NCI-H2081 (cell line): ENCODE measurements at places on chromosomes 5 and 9.

DNA sequence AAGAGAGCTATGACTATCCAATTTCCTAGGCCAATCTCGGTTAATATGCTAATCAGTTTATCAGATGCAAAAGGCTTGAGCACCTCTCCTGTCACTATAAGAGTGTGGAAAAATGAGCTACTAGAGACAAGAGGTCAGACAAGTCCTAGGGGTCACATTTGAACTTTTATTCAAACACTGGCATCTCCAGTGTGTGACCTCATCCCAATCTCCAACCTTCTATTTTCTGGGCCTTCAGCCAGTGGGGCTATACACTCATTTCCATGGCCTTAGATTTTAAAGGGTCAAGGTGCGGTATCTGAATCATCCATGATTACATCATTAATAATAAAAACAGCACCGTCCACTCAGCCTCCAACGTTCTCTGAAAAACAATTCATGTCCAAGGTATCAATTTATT, 139.6 kb upstream of the LRRTM2 start:
- DNase-seq = no peak

GRCh38 chr5:92401-93220, 643 bp downstream of the PLEKHG4B start:
- DNase-seq = peak; percentile 28

- DNase-seq = no peak
Measured at GRCh38 chr5:42924226-42924625, 112.5 kb upstream of the SELENOP start.

DNA sequence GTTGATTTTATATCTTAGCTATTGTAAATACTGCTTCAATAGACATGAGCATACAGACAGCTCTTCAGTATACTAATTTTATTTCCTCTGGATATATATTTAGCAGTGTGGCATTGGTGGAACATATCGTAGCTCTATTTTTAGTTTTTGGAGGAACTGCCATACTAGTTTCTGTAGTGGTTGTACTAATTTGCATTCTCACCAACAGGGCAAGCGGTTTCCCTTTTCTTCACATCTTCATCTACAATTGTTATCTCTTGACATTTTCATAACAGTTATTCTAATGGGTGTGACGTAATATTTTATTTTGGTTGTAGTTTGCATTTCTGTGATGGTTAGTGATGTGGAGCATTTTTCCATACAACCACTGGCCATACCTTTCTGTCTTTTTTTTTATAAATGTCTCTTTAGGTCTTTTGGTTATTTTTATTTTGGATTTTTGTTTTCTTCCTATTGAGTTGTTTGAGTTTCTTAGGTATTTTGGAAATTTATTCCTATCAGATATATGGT, 32.5 kb downstream of the TAF11L14 start:
- DNase-seq = no peak

- DNase-seq = no peak
Measured at GRCh38 chr5:116830079-116830478, 255.5 kb upstream of the SEMA6A start.

- DNase-seq = no peak
Measured at GRCh38 chr5:113042491-113043243, 66.1 kb downstream of the DCP2 start.

DNA sequence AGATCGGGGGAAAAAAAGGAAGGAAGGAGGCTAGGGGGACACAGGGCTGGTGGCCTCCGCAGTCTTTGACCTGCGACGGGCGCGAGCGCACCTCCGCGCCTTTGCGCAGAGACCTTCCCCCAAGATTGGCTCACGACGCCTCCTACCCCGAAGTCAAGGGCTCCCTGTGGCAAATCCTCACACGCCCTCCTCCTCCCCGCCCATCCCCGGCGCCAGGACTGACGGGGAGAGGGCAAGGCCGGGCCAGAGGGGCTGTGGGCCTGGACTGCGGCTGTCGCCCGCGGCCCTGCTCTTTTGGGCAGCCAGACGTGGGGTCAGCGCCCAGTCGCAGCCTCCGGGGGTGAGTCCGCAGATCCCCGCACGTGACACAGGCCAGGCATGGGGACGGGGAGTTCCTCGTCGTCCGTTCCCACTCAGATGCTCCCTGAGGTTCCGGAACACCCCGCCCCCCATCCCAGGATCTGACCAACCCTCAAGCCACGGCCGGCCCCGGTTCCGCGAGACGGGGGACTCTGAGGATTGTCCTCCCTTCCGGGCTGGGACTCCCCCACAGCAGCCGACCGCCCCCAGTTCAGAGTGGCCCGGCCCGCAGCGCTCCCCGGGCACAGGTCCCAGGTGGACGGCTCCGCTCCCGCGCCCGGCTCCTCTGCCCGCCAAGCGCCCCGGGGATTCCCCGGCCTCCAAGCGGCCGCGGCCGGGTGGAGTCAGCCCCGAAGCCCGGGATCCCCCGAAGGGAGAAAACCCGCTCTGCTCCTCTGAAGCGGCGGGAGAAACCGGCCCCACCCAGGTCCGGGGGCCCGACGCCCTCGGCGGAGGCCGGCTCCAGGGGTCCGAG, 543 bp upstream of the ANKRD33B start:
- peak; percentile 30 for DNase-seq

- DNase-seq = no peak
Measured at GRCh38 chr5:80615266-80615914, 39.1 kb upstream of the MSH3 start.

DNA sequence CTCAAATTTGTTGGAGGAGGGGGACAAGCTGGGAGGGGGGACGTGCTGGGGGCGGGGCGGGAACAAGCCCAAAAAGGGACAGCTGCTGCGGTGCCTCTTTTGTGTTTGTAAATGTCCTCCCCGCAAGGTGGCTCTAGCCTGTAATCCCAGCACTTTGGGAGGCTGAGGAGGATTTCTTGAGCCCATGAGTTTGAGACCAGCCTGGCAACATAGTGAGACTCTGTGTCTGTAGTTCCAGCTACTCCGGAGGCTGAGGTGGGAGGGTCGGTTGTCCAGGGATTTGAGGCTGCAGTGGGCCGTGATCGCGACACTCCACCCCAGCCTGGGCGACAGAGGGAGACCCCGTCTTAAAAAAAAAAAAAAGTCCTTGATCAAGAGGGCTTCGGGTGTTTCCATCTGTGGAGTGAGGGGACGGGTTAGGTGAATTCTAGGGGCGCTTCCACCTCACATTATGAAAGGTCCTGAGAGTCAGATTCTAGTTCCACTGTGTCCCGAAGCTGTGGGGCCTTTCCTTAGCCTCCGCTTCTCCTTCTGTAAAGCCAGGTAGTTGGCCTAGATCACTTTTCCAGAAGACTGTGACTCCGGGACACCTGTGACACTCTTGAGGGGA, 779 bp upstream of the CTNNA1 start:
- DNase-seq = no peak

- DNase-seq = no peak
Measured at GRCh38 chr5:135051399-135051798, 17.4 kb upstream of the PITX1 start.

DNA sequence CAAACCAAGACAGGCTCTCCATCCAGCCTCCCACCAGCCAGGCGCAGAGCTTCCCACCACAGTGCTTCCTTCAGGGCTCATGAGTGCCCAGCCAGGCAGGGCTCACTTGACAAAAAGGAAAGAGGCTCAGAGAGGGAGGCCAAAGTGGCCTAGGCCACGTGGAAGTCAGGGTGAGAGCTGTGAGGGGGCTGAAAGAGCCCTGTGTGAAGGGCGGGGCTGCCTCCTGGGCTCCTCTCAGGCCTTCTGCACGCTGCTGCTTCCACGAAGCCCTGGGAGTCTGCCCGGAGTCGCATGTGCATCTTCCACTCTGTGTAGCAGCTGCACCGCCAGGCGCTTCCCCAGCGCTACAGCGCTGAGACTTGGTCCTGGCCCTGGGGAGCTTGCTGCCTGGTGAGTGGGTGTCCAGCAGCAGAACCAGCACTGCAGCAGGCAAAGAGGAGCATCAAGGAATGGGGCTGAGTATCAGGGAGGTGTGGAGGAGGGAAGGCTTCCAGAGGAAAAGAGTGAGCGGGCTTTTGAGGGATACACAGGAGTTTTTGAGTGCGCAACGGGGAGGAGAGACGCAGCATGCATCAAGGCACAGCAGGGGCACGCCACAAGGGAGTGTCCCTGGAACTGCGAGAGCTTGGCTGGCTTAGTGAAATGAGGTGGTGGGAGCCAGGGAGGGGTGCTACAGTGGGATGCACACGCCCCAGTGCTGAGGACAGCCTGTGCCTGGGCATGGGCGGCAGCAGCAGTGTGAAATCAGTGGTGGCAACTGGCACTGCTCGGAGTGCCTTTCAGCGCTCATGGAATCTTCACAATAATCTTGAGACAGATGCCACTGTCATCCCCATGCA, 178.0 kb downstream of the GAPVD1 start:
- DNase-seq = no peak

DNA sequence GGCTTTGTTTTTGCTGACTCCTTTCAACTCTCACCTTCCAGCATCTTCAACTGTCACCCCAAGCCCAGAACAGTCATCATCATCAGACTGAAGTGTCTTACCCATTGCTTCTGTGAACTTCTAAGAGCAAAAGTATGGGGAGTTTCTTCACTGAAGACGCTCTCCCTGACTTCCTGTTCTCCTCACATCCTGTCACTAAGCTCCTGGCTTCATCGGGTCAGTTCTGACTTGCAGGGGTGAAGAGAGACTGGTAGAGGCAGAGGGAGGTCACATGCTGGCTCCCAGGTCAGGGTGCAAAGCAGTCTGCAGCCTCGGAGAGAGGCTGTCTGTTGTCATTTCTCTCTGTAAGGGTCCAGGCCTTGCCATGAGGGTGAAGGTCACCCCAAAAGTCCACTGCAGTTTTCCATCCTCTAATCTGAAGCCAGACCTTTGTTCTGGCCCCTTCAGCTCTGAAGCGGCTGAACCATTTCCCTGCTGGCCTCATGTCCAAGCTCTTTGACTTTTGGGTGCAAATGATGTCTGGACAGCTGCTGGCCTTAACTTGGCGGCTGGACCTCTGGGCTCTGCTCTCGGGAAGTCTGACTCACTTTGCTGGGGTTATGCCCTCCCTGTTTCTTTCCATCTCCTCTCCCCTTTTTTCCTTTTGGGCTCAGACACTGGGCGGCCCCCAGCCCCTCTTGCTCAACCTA, 305.0 kb downstream of the RAB3C start:
- no peak for DNase-seq

DNA sequence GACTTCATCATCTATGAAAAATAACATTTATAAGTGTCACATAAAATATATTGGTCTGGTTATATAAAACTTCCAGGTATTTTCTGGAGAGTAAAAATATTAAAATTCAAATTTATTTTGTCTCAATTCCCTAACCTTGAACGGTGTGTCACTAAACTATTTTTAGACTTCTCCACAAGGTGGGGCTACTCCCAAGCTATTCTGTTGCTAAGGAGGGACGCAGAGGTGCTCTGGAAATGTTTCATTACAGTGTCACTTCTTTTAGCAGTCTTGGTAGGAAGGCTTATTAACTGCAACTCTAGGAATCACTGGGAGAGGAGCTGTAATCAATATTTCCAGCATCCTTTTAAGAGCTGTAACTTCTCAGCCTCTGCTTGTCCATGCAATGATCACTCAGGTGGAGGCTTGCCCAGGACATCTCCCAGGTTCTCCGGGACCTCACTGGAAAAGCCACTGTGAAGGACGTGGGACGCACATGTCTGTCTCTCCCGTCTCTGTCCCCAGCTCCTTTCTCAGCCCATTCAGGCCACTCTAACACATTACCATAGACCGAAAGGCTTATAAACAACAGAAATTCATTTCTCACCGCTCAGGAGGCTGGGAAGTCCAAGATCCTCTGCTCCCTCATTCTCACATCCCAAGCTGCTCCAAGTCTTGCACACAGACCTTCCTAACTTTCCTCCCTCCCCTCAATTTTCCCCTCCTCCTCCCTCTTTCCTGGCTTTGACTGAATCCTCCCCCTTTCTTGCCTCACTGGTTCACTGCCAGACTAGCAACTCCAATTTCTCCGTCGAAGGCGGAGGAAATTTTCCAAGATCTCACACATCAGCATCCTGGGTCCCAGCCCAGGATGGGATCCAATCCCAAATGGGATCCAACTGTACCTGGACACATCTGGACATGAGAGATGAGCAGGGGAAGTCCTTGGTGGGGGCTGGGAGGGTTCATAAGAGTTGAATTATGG, 32.7 kb upstream of the DNAH5 start:
- DNase-seq = peak; percentile 76

DNA sequence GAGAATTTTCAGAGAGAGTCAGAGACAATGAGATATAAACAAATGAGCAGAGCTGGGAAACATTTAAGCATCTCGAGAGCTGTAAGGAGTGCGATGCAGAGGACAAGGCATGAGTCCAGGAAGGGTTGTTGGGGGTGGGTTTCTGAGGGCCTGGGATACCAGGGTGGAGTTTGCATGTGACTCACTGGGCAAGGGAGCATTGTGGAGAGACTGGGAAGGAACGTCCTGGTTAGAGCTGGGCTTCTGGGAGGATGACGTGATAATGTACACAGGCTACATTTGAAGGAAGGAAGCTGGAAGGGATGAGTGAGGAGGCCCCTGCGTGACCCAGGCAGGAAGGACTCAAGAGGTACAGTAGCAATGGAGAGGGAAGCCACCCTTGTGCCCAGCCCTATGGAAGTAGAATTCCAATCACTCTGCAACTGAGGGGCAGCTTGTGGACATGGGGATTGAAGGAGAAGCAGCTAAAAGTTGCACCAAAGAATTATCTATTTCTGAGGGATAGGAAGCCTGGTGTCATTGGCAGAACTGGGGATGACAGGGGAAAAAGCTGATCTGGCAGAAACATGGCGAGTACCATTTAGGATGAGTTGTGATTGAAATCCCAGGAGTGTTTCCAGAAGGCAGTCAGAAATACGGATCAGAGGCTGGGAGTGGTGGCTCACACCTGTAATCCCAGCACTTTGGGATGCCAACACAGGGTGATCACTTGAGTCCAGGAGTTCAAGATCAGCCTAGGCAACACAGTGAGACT, 59.3 kb upstream of the AFAP1L1 start:
- DNase-seq = no peak

DNA sequence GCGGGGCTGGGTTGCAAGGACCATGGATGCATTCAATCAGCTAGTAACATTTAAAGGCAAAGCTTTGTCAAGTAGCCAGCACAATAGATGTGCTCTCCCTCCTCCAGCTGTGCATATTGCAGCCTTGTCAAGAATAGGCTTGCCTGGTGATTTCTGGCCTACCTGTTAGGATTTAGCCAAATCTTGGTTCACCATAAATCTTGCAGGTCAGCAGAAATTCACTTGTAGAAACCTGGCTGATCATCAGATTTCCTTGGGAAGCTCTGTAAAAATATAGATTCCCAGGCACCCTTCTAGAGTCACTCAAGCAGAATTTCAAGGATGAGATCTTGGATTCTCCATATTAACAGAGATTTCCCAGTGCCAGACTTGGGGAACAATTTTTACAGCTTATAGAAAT, 152.2 kb upstream of the SLC12A2 start:
- DNase-seq = no peak

DNA sequence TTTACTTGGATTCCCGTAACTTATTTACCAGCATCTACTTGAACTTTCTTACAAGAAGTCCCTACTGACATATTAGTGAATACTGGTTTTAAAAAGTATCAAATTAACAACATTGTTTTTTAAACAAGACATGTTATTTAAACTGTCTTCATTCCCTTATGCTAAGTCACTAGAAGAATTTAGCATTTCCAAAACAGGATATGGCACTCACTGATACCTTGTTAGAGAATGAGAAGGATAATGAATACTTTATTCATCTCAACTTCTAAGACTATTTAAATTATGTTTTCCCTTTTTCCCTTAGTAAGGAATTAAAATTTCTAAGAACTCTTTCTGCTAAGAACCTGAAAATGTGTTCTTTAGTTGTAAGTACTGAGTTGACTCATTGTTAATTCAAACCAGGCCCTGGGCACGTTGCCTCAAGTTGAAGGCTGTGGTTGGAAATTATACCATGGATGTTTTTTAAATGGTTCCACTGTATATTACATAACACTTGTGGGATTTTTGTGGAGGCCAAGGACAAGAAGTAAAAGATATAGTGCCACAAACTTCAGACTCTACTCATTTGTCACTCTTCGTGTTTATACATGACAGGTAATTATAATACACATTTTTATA, 219.0 kb upstream of the EDIL3 start:
- DNase-seq = no peak

GRCh38 chr5:94027145-94027544, 285.7 kb upstream of the POU5F2 start:
- no peak for DNase-seq
